ENCODE measurements at places on chromosomes 16 and 17. TPM values are rescaled to one million over a fixed set of nuclear protein-coding genes. Genes with fewer than 3 reads are reported as not detected.

SYCE1L gene
- total RNA-seq = 8.2 TPM

KAT7 gene
- total RNA-seq = 137 TPM

DNA sequence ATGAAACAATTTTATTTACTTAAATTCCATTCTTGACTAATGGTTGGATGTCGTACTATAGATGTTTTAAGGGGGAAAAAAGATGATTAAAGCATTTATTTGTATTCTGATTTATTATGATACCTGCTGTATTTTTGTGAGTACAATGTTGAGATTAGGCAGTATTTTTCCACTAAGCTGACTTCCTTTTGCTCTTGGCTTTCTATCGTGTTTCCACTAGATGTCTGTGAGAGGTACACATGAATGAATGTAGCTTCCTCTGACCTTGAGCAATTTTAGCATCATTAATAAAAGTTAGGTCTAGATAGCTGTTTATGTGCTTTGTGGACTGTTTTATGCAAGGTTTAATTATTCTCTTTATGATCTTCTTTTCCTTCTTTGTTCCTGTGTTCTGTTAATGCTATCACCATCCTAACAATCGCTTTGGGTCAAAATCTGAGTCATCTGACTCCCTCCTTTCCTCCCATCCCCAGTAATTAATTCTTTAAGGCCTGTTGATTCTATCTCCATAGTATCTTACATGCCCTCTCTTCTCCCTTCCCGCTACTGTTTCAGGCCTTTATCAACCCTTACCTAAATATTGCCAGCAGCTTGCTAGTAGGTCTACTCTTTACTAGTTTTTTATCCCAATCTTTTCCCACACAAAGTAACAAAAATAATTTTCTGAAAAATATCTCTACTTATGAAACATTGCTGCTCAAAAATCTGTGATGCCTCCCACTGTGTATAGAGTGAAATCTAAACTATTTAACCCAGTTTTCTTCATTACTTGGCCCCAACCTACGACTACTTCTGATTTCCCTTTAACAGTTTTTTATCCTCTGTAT lies 76.0 kb downstream of the VMP1 start:
- no peak for DNase-seq

SPN gene
- total RNA-seq = not detected

SHISA6 gene
- total RNA-seq = 23.4 TPM

GAS7 gene
- 0.34 TPM for total RNA-seq
